ENCODE measurements at places on chromosomes 13 and 19. TPM values are rescaled to one million over a fixed set of nuclear protein-coding genes. Genes with fewer than 3 reads are reported as not detected.

Gene WIZ
- total RNA-seq: 21.1 TPM

Gene ANKLE1
- total RNA-seq: 0.52 TPM

Gene ATP4A
- not detected for total RNA-seq

Gene PTGER1
- total RNA-seq: 4.4 TPM

Gene CHAMP1
- 12.8 TPM for total RNA-seq

Gene MBD3L3
- total RNA-seq: not detected

Gene U2AF2
- total RNA-seq: 111 TPM

Gene PAK4
- 13.7 TPM for total RNA-seq

Gene SERP2
- 8.0 TPM for total RNA-seq

Gene GPC5
- total RNA-seq: 0.13 TPM

Gene NLRP7
- total RNA-seq: not detected

Gene SIGLEC14
- total RNA-seq: not detected

Gene CYP2S1
- 0.46 TPM for total RNA-seq

Gene CEACAM6
- not detected for total RNA-seq

Gene ZNF470
- total RNA-seq: 8.5 TPM

Gene ZNF222
- total RNA-seq: 4.2 TPM

Gene PSG7
- total RNA-seq: 0.30 TPM

Gene N4BP2L1
- 2.8 TPM for total RNA-seq

Gene ZNF878
- 0.07 TPM for total RNA-seq

Gene OR4F17
- not detected for total RNA-seq

Gene ADGRE3
- not detected for total RNA-seq

Gene HSH2D
- not detected for total RNA-seq

Gene TNFSF11
- not detected for total RNA-seq

Gene OR7C1
- not detected for total RNA-seq

Gene HPN
- 0.07 TPM for total RNA-seq

Gene FDX2
- 12.5 TPM for total RNA-seq

Gene NKPD1
- 0.26 TPM for total RNA-seq

Gene ACP5
- 2.4 TPM for total RNA-seq

Gene CCDC8
- 20.0 TPM for total RNA-seq

Gene LDLR
- total RNA-seq: 189 TPM

Gene PNMA8B
- total RNA-seq: 1.6 TPM

Gene POU4F1
- total RNA-seq: not detected

Gene MUC16
- total RNA-seq: not detected

Gene ZNF99
- total RNA-seq: not detected

Gene PTPRH
- 5.7 TPM for total RNA-seq

Gene ATP1A3
- total RNA-seq: 0.13 TPM

Gene GJB6
- total RNA-seq: not detected

Gene KLK3
- total RNA-seq: not detected

Gene PPFIA3
- 2.7 TPM for total RNA-seq

Gene OR10H1
- total RNA-seq: not detected

Gene CEACAM3
- not detected for total RNA-seq

Gene FLT3
- not detected for total RNA-seq

Gene ZNF426
- 16.6 TPM for total RNA-seq

Gene WBP4
- 6.7 TPM for total RNA-seq

Gene ZNF729
- total RNA-seq: not detected

Gene OR7A5
- not detected for total RNA-seq

Gene PODNL1
- 3.2 TPM for total RNA-seq

Gene ADGRL1
- 5.9 TPM for total RNA-seq

Gene SLC7A9
- total RNA-seq: 0.20 TPM

Gene MCEMP1
- not detected for total RNA-seq

Gene SRRM5
- 0.03 TPM for total RNA-seq

Gene CCL25
- total RNA-seq: not detected
